Activated CD4-positive, alpha-beta T cell treated with anti-CD3 and anti-CD28 coated beads for 4 hours (primary cell): ENCODE measurements at places on chromosomes 1 and 21.

- DNase-seq, result no peak
Measured at GRCh38 chr1:173422456-173422976, 54.6 kb upstream of the PRDX6 start.

GRCh38 chr1:115980998-115981993, 5.0 kb downstream of the SLC22A15 start:
- DNase-seq, result no peak

DNA sequence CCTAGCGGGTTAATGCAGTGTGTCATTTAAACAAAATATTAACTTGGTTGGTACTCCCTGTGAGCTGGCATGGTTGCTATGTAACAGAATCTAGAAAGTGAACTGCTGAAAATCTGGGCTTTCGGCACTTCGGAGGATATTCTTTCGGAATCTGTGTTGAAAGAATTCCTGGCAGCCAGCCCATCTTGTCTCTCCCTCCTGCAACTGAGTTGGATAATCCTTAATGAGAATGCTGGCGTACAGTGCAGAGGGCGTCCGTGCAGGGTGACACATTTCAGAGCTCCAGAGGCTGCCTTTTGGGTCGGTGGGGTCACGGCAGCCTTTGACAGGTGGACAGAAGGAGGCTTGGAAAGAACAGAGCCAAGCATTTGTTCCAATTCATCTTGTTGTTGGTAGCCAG, 3.7 kb downstream of the KAZN start:
- no peak for DNase-seq

DNA sequence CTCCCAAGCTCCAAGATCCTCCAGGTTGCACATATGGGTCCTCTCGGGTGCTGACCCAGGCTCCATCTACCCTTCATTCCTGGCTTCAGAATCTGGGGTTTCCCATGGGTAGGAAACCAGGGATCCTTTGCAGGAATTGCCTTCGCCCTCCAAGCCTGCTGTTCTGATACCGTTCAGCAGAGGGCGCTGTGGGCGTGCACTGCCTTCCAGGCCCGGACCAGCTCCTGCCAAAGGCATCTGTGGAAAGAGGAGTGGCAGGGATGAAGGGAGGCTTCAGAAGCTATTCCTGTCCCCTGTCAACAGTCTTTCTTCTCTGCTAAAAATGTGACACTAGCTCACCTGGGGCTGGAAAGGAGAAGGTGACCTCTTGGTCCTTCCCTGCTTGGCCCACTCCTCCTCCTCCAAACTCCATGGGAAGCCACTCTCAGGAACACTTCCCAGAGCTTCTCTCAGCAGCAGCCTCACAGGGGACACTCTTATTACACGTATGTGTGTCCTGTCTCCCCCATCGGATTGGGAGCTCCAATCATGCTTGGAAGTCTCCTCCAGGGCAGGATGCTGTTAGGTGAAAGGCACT, 71.2 kb downstream of the VWA5B1 start:
- peak; percentile 33 for DNase-seq

DNA sequence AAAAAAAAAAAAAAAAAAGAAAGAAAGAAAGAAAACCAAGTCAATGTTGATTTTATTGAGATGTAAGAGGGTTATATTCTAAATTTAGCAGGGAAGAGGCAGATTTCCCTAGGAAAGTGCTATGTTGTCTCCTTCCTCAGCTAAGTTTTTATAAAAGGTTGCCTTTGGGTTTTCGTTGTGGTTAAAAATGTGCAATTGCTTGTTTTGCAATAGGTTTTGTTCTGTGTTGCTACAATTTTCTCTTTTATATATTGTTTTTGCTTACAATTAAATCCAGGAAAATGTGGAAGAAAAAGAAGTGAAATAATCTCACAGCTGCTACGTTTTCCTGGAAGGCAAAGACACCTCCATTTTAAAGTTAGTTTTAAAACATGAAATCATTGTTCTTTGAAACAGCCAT, 136.7 kb upstream of the C1orf105 start:
- DNase-seq, result no peak

- no peak for DNase-seq
Measured at GRCh38 chr1:78070758-78071157, 25.0 kb downstream of the GIPC2 start.

DNA sequence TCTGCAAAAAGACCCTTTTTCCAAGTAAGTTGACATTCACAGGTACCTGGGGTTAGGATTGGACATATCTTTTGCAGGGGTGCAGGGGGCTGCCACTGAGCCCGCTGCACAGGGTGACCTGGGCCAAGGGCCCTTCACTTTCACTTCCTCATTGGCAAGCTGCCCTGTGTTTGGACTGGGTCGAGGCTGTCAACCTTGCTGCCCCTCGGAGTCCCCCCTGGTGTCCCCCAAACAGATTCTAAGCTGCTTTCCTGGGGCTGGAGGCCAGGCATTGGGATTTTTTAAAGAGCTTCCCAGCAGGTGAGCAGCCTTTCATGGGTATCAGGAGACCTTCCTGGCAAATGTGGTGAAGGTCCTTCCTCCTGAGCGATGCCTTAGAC, 7.9 kb upstream of the UMODL1 start:
- peak; percentile 7 for DNase-seq

GRCh38 chr1:119448127-119448511, 33.2 kb downstream of the HSD3B2 start:
- DNase-seq, result no peak

GRCh38 chr21:44785620-44786335, 15.8 kb downstream of the UBE2G2 start:
- DNase-seq, result no peak
